ENCODE measurements at places on chromosomes 3 and 15.

DNA sequence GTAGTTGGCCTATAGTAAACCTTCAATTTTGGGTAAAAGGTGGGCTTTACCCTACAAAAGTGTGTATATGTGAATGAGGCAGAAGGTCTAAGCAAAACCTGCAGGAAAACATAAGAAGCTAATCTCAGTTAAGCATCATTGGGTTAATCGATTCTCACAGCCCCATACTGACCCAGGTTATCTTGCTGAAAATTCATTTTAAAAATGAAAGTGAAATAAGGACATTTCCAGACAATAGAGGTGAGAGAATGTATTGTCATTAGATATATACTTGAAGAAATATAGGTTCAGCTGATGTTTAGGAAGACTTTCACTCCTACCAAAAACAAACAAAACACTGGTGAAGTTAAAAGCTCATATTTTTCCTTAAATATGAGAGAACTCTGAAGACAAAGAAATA lies 85.6 kb downstream of the MCF2L2 start:
- DNase-seq = no peak

GRCh38 chr3:23549148-23549910 lies 256.4 kb upstream of the UBE2E1 start:
- DNase-seq = no peak

- no peak for DNase-seq
Observed at GRCh38 chr3:192597506-192597905, 129.8 kb downstream of the FGF12 start.

DNA sequence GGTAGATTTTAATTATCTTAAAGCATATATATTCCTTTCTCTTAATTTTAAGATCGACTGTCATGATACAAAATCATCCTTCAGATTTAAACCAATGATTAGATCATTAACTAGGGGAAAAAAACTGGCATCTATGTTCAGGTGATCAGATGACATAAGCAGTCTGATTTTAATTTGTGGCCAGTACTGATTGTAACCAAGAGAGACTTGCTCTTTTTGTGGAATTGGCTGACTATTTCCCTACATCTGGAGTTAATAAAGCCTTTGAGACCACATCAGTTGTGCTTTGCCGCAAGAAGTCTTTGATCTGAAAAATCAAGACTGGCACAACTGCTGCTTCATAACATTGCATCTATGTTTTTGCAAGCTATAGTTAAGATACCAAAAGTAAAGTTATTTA lies 148.4 kb upstream of the CGNL1 start:
- no peak for DNase-seq

DNA sequence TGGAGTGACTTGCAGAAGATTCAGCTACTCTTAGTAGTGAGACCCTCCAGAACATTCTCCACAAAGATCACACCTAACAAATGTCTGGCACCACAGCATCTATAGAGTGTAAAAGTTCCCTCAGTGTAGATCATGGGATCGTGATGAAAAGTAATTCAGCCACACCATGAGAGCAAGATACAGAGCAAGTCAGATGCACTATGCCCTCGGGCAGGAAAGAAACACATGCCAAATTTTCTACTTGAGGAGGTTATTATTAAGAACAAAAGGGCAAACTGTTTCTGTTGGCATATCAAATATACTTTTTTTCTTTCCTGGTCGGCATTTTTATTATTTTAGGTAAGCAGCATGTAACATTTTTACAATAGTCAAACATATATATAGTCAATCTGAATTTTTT lies 44.8 kb upstream of the SNTN start:
- DNase-seq = no peak

DNA sequence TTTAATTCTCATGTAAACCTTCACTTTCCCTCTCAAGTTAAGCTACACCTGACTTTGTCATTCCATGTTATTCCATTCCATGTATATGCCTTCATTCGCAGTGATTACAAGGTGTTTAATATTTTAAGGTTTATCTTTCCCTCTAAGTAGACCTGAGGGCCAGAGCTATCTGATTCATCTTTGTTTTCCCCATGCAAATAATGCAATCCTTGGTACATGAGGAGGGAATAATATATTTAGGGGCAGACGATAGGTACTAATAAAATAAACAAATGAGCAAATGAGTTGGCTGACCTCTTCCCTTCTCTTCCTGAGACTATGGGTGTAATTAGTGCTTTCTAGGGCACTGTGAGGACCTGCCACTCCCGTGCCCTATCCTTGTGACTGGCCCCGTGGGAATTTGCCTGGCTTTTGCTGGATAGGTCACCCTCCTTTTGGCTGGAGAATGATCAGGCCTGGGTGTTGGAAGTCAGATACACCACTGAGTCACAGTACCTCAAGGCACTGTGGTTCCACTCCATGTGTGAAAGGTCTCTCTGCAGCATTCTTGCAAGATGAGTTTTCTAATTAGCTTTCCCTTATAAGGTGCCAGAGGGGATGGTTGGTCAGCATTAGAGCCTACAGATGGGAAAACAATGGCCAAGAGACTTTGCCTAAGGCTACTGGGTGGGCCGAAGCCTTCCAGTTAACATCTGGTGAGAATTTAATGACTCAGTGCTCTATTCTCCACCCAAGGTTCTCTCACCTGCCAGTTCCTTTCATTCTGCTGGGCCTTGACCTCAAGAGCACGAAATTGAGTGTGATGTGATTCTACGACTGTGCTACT lies 183.2 kb downstream of the P3H2 start:
- no peak for DNase-seq

GRCh38 chr15:68651916-68652525 lies 73.2 kb downstream of the CORO2B start:
- DNase-seq = no peak

GRCh38 chr3:126313580-126314304 lies 43.5 kb downstream of the KLF15 start:
- no peak for DNase-seq

GRCh38 chr3:40187945-40188344 lies 121.6 kb upstream of the EIF1B start:
- no peak for DNase-seq

- DNase-seq = no peak
Observed at GRCh38 chr15:70341566-70341965, 243.8 kb upstream of the TLE3 start.

- DNase-seq = no peak
Observed at GRCh38 chr3:181851063-181851462, 139.3 kb downstream of the SOX2 start.

DNA sequence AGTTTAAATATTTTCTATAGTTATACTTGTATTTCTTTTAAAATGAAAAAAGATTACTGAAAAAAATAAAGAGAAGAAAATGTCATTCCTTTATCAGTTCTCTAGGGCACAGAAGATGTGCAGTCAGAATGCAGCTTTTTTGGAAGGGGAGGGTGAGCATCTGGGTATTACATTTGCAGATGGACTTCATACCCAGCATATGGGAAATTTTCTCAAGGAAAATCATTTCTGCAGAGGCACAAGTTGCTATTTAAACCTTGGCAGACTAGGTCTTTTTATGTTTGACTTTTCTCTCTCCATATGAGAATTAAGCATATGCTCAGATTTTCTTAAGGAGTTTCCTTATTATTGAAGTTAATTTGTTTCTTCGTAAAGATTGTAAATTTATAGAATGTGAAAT lies 39.5 kb upstream of the ZNF385D start:
- no peak for DNase-seq

GRCh38 chr3:185253645-185254410 lies at the start of gene EHHADH:
Gene EHHADH (minus strand): TSS chr3:185254049. CDS start chr3:185254022, 27 bp downstream.
- peak; percentile 21 for DNase-seq

GRCh38 chr3:182971637-182972036 lies 8.7 kb downstream of the DCUN1D1 start:
- no peak for DNase-seq

GRCh38 chr15:97168704-97169475 lies 791.6 kb upstream of the ARRDC4 start:
- no peak for DNase-seq

GRCh38 chr3:14137004-14137403 lies 12.2 kb downstream of the TMEM43 start:
- no peak for DNase-seq

- no peak for DNase-seq
Observed at GRCh38 chr3:55367384-55367783, 119.7 kb downstream of the WNT5A start.

GRCh38 chr3:177109688-177110330 lies 87.5 kb downstream of the TBL1XR1 start:
- no peak for DNase-seq

GRCh38 chr3:161100994-161101393 lies 4.2 kb downstream of the B3GALNT1 start:
- DNase-seq = no peak

DNA sequence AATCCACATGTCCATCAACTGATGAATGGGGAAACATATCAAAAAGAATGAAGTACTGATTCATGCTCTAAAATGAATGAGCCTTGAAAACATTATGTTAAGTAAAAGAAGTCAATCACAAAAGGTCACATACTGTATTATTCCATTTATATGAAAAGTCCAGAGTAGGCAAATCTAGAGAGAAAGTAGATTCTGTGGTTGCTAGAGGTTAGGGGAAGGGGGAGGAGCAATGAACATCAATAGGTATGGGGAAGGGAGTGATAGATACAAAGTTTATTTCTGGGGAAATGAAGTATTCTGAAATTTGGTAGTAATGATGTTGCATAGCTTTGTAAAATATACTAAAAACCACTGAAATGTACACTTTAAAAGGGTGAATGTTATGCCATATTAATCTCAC lies 14.5 kb downstream of the SERP1 start:
- no peak for DNase-seq
